ENCODE measurements at places on chromosomes 16 and 17.

- DNase-seq, result no peak
Observed at GRCh38 chr16:19843371-19843770, 41.3 kb downstream of the GPRC5B start.

DNA sequence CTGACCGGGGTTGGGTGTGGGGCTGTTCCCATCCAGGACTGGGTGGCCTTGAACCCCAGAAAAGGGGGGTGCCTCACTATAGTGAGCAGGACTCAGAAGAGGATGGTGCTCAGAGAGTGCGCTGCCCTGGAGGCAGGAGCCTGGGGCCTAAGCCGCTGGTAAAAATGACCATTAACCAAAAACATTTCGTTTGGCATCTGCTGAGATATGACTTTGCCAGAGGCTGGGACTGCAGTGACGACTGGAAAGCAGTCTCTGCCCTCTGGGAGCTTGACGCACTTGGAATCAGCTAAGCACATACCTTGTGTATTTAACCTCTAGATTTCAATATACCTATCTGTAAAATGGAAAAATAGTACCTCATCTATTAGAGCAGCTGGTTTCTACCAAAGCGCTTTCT is 7.2 kb upstream of the CRHR1 start:
- DNase-seq, result no peak

GRCh38 chr17:48600244-48601098 is 4.3 kb downstream of the HOXB6 start:
- DNase-seq, result no peak

GRCh38 chr16:89436366-89436765 is 54.0 kb downstream of the ANKRD11 start:
- DNase-seq, result no peak

Data from activated CD4-positive, CD25-positive, alpha-beta regulatory T cell (primary cell).